ENCODE measurements at places on chromosomes 2 and 18.

- DNase-seq, result peak; percentile 29
Observed at GRCh38 chr18:63119647-63120046, 199.9 kb downstream of the BCL2 start.

GRCh38 chr18:58175122-58175785 is 131.2 kb downstream of the NEDD4L start:
- no peak for DNase-seq

DNA sequence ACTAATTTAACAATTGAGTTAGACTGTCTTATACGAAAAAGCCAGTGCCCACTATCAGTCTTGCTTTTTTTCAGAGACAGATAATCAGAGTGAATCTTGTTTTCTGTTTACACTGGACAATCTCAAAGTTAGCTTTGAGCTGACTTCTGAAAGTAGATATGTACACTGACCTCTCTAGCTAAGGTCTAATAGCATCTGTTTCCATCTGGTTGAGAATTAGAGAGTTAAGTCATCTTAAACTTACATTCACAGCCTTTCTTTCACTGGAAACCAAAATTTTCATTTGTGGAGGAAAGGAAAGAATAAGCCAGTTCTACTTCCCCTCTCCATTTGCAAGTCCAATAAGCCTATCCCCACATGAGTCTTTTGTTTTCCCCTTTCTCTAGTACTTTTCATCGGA is 89.3 kb downstream of the VRK2 start:
- no peak for DNase-seq

- DNase-seq, result no peak
Observed at GRCh38 chr18:77079954-77080682, 52.5 kb downstream of the MBP start.

GRCh38 chr18:37554399-37554787 is 11.2 kb downstream of the CELF4 start:
- no peak for DNase-seq

DNA sequence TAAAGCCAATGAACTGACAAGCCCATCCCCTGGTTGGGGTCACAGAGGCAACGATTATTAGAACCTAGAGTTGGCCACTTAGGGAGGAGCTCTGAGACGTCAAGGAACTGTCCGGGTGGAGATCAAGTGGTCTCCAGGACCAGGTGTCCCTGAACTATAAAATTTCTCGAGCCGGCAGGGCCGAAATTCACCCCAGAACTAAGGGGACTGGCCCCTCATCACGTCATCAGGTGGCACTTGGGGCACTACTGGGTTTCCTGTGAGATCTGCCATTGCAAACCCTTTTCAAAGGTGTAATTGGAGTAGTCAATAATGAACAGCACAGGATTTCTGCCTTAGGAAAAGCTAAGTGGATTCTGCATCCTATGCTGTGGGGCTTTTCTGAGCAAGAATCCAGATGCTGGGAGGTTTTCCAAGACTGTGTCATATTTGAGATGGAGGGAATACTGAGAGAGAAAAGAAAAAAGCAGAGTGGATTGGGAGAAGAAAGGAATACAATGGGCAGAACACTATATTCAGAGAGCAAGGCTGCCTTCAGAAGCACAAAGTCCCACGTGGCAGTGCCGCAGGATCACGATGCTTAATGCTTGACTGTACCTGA is 113.6 kb downstream of the ALPK2 start:
- no peak for DNase-seq

DNA sequence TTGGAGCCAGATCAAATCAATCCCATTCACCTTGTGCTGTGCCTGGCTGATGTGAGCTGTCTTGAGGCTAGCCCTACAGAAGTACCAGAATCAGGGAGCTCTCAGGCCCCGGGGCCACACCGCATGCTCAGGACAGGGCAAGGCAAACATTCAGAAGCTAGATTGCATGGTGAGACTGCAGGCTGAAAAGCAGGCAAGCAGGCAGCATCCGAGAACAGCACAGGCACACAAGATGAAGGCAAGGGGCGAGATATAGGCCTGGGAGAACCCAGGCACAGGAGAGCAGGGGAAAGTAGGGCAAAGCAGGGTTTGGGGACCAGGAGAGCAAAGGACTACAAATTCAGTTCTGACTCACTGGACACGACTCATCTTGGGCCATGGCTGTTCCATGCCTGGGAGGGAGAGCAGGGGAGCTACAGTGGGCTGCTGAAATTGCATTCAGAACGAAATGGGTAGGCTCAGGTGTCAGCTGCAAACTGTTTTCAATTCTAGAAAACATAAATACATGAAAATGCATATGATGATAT is 59.6 kb downstream of the GALNT14 start:
- no peak for DNase-seq

DNA sequence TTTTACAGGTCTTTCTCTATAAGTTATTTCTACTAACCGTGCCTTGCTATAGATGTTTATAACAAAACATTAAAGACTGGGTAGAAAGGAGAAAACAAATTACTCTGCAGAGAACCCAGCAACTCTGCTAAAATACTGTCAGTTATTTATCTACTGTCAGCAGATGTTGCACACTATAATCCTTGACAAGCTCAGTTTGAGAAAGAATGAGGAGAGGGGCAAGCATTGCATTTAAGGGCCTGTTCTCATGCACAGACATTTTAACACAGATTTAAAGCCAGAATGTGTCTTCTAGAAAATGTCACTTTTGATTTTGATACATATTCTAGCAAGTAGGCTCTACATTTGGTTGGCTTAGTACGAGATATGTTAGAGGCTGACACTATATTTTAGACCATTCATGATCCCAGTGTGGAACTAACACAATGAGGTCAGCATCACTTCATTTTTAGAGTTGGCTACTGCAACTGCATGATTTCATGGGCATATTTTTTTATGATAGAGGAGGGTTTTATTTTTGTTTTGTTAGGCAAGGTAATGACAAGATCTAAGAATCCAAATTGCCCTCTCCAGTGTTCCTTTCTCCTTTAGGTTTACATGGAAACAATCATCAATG is 516.4 kb downstream of the ZEB2 start:
- no peak for DNase-seq

- DNase-seq, result peak; percentile 58
Observed at GRCh38 chr18:596288-596881, 403 bp upstream of the CLUL1 start.

- DNase-seq, result no peak
Observed at GRCh38 chr18:75132098-75132870, 76.7 kb downstream of the PTGR3 start.

DNA sequence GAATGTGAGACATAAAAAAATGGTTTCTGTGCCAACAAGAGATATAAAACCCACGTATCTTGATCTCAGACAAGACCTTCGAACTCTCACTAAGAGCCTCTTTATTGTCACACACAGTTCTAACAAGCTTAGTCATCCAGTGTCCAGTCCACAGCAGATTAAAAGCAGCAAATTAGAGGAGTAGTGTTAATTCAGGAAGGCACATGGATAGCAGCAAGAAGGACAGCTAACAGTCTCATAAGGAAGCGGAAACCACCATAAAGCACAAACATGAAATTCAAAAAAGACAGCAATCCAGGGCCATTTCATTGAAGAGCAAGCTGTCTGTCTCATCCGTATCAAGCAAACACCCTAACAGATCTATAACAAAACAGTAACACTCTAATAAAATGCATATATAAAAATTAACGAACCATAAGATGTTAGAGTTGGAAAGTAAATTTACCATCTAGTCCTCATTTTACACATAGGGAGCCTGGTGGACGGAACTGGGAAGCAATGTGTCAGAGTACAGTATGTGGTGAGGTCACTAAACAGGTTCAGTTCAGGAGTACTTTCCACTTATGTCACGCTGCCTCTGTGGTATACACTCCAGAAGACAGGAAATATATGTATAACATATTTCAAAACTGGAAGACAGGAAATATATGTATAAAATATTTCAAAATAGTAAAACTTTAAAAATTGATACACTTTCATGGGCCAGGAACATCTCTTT is 18.3 kb downstream of the AAK1 start:
- DNase-seq, result peak; percentile 70

- no peak for DNase-seq
Observed at GRCh38 chr2:97914691-97915213, 81.0 kb downstream of the TMEM131 start.

GRCh38 chr2:217854684-217855420 is 147.9 kb downstream of the TNS1 start:
- DNase-seq, result no peak

DNA sequence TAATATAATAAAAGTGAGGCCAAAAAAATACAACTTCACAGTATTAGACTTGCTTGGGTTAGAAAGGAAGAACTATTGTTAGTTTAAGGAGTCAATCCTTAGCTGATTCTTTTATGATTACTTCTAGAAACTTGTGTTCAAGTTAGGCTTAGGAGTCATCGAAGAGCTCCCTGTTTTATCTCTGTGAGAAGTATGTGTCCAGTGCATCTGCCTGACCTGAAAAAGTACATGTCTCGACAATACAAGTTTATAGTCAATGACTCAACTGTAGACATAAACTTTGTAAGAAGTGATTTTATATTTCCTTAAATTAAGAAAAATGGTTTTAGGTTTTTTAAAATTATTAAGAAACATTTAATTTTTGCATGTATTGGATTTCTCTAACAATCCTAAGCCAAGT is 571.2 kb downstream of the ZEB2 start:
- no peak for DNase-seq

DNA sequence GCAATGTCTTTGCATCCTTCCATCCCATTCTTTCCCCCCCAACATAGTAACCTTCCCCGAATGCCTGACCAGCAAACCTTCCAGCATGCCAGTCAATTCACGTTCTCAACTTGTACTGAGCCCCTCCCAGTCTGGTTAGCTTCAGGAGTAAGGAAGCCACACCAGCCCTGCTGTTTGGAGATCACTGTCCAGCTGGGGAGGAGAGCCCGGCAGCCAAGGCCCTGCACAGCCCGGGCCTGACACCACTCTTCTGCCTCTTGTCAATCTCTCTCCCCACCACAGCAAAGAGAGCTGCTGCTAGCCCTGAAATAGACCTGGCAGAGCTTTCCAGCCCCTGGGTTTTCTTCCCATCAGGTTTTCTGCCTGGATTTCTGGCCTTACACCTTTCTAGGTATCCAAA is 185.8 kb upstream of the ID2 start:
- DNase-seq, result no peak

DNA sequence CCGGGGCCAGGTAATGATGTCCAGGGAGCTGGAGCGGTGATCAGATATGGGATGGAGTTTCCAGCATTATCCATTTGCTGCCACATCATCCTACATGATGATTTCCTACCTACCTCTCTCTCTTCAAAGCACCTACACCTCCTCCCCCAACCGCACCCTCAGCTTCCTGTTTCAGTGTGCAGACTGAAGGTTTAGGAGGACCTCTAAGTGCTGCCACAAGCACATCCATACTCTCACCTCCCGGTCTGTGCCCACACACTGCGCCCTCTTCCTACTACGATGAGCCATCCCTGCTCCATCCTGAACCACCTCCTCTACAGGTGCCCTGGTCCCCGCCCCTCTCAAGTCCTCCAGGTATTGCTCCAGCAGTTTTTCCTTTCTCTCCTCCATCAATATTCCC is 123.7 kb downstream of the ALPK2 start:
- DNase-seq, result no peak

GRCh38 chr2:147500819-147501395 is 343.9 kb upstream of the ACVR2A start:
- DNase-seq, result no peak

GRCh38 chr2:54999182-54999581 is 51.1 kb downstream of the RTN4 start:
- DNase-seq, result no peak

DNA sequence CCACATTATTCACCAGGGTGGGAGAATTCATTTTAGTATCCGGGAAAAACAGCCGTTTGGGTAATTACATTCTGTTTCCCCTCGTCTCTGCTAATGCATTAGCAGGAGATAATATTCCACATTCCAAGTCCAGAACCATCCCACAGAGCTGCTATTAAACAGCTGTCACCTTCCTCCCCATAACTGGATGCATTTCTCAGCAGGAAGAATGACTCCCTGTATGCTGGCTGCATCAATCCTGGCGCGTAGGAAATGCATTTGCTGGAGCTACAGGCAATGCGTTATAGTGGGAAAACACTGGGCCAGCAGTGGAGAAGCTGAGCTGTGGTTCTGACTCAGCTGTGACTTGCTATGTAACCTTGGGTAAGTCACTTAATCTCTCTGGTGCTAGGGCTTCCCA is 246.0 kb downstream of the CLIP4 start:
- no peak for DNase-seq

GRCh38 chr2:242031481-242032019 is 162.0 kb downstream of the RTP5 start:
- peak; percentile 22 for DNase-seq

GRCh38 chr2:215236131-215236530 is 75.7 kb upstream of the ATIC start:
- DNase-seq, result no peak

DNA sequence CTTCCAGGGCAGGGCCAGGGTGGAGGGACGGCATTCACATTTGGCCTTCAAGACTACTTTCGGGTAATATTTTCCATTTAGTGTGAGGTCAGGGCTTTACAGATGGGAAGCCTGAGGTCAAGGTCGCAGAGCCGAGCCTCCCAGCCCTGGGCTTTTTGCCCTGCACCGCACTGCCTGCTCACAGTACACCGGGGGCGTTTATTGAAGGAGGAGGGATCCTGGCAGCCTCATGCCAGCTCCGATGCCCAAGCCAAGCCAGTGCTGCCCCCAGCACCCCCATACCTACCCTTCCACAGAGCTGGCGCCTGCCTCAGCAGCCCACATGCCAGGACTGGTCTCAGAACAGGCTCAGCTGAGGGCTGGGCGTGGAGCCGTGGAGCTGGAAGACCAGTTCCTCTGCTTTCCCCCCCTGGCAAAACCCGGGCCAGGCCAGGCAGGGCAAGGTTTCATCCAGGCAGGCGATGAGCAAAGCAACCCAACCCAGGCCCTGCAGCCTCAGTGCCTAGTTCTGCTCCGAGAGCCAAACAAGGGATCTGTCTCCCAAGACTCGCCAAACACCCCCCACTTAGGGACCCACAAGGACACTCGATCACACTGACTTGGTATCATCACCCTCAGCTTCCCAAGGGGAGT is 11.9 kb downstream of the SDC1 start:
- no peak for DNase-seq

- DNase-seq, result peak; percentile 81
Observed at GRCh38 chr2:102355526-102356380, at the start of gene IL18R1. TSS of gene IL18R1 (plus strand) at chr2:102355796. CDS start at chr2:102362661, 6,865 bp downstream.

GRCh38 chr2:155310589-155310988 is 612.1 kb downstream of the KCNJ3 start:
- DNase-seq, result peak; percentile 29

- DNase-seq, result no peak
Observed at GRCh38 chr18:33924576-33924975, 300.1 kb downstream of the NOL4 start.

GRCh38 chr2:204172145-204172600 is 235.6 kb downstream of the ICOS start:
- no peak for DNase-seq

DNA sequence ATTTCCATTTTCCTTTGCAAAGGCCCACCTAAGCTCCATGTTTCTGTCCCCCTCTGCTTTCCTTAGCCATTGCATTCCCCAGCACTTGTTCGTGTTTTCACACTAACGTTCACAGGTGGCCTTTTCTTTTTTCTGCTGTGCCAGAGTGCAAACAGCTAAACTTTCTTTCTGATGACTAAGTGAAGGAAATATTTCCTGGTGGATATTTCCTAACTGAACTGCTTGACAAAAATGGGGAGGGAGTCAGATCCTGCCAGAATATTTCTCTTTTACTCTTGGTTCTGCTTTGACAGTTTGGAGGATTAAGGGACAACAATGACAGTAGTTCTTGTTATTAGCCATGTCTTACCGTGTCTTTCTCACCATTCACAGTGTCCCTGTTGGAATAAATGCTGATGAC is 344.0 kb downstream of the ARHGAP15 start:
- DNase-seq, result no peak

Measured in LoVo (cell line).